HS-27A (cell line): ENCODE measurements at places on chromosomes 7 and 10.

- no peak for DNase-seq
Observed at GRCh38 chr7:37382546-37383088, 66.0 kb downstream of the ELMO1 start.

- DNase-seq = no peak
Observed at GRCh38 chr7:805261-805660, 27.0 kb upstream of the SUN1 start.

- DNase-seq = no peak
Observed at GRCh38 chr7:135707570-135707966, 20.4 kb downstream of the SLC13A4 start.

GRCh38 chr10:12241810-12242529 is 46.0 kb downstream of the CDC123 start:
- DNase-seq = no peak

DNA sequence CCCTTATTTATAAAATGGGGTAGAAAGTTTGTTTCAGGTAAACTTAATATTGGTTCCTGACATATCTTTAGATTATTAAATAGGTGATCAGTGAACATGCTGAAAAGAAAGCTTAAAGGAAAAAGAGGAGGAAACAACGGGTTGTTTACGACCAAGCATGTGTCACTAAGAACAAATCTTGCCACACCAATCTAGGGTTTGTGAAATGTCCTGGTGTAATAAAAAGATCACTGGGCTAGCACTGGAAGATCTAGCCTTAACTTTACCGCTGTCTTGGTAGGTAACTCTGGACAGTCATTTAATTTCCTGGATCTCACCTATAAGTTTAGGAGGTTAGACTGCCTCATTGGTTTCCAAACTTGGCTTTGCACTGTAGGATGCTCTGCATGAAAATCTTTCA is 19.0 kb downstream of the VPS26A start:
- DNase-seq = no peak

DNA sequence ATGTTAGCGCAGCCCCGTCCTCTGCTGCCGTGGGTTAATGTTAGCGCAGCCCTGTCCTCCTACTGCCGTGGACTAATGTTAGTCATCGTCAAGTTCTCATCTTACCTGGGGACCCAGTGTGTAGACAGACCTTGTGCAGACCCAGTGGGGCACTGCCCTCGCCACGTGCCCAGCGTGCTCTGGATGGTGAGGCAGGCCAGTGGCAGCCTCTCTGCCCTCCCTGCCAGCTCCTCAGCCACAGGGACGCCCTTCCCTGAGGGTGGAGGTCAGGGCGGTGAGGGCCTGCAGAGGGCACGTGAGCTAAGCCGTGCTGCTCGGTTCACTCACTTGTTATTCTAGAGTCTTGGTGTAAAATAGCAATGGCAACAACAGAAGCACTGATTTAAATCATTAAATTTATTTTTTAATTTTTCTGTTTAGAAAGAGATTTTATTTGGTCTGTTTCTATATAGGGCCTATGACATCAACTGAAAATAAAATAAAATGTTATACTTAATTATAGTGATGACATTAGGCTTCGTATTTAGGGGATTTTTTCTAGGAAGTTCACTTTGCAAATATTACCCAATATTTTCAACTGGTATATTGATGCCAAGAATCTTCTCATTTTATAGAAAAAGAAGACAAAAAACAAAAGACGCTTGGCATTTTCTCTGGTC is 48.4 kb downstream of the NKX6-2 start:
- DNase-seq = no peak

GRCh38 chr10:24467136-24467535 is 256.6 kb downstream of the ARHGAP21 start:
- DNase-seq = no peak

- no peak for DNase-seq
Observed at GRCh38 chr10:131406676-131407392, 95.3 kb upstream of the TCERG1L start.
